ENCODE measurements at places on chromosomes 3 and 15.

- DNase-seq: no peak
These were observed 39.3 kb upstream of the SSR3 start for GRCh38 chr3:156594219-156594683.

- DNase-seq: no peak
These were observed 27.8 kb downstream of the YEATS2 start for GRCh38 chr3:183725387-183725786.

DNA sequence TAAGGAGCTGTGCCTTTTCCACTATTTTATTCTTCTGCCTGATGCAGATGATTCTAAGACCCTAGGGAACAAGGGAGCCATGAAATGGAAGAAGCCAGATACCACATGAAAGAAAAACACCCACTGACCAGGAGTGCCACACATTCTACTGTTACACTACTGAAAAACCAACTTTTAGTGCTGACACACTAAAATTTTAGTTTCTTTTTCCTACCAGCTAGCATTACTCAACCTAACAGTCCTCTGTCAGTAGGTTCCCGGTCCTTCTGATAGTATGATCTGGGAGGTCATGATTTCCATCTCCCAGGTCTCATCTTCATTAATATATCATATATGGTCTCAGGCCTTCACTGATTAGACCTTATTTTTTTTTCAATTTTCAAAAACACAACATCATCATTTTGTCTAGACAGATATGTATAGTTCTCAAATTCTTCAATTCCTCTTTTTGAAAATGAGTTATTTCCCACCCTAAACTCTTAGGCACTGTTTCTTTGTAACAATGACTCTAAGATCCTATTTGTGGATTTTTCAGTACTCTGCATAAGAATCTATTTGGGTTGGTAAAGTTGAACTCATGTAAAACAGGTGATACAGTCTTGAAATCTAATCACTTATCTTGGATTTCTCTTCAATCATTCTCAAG lies 321.8 kb downstream of the CTNNB1 start:
- no peak for DNase-seq

- DNase-seq: no peak
These were observed 51.0 kb downstream of the MCF2L2 start for GRCh38 chr3:183377307-183377959.

GRCh38 chr3:149532489-149533180 lies 58.1 kb downstream of the TM4SF4 start:
- no peak for DNase-seq

DNA sequence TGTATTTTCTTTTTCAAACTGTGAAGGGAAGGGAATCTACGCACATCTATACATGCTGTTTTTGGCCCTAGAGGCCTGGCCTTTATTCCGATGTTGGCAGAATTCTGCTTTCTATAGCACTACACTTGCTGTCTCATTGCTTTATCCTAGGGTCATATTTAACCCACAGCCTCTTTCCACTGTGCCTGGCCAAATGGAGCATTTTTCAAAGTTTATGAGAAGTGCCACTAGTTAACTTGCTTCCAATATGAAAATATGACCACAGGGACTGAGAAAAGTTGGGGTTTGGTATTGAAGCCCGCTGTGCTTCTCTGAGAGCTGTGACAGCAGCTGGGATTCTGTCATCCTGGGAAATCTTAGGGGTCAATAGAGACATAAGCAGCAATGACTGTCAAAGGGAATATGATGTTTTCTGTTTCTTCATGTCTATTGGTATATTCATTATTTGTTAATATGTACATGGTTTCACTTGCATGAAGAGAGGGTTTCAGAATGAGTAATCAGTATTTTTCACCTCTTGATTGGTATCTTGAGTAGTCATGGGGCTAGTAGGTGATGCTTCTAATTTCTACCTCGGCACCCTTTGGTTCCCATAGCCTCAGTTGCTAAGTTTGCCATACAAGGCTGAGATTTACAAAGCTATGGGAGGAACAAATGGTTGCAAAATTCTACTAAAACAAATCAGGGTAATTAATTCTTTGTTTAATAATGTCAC lies 275.8 kb upstream of the RBMS3 start:
- DNase-seq: no peak

- no peak for DNase-seq
These were observed 47.4 kb upstream of the WNT7A start for GRCh38 chr3:13927295-13927694.

GRCh38 chr3:177833332-177833731 lies 636.0 kb upstream of the TBL1XR1 start:
- no peak for DNase-seq

DNA sequence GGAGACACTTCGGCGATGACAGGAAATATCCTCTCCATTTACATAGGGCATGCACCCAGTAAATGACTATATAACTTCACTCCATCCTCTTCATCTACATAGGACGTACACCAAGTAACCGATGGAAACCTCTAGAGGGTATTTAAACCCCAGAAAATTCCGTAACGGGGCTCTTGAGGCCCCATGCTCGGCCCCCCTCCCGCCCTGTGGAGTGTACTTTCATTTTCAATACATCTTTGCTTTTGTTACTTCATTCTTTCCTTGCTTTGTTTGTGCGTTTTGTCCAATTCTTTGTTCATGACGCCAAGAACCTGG lies 7.5 kb upstream of the FAM107A start:
- DNase-seq: no peak

- no peak for DNase-seq
These were observed 36.9 kb upstream of the RAB7A start for GRCh38 chr3:128689060-128689459.

DNA sequence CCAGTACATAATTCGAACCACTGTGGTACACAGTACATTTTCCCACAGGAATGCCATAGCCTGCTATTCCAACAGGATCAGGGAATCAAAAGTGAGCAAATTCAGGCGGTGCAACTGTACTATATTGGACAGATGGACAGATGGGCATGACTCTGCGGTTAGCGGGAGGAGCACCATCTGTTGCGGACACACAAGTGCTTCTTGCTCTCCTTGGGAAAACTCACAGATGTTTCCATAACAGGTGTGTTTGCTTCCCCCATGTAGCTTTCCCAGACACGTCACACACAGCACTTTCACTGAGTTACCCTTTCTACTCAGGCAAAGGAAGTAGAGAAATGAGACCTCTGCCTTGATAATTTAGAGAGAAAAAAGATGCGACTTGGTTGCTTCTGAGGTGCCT lies 325.1 kb upstream of the THBS1 start:
- no peak for DNase-seq

GRCh38 chr3:32751377-32751776 lies 66.4 kb downstream of the CNOT10 start:
- no peak for DNase-seq

DNA sequence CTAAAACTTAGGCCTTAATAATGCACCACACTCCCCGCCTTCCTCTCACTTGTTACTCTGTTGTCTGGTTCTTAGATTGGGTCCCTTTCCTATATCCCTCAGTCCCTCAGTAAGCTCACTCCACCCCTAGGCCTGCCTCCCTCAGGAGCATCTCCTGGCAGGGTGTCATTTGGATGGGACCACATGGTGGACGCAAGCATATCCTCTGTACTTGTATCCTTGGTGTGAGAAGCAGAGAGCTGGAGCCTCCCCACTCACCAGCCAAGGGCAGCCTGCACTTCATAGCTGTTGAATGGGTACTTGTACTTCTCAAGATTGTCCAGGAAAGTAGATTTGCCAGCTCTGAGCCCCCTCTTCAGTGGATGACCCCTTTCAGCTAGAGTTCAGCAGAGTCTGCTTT lies 11.6 kb downstream of the SEC61A1 start:
- no peak for DNase-seq

DNA sequence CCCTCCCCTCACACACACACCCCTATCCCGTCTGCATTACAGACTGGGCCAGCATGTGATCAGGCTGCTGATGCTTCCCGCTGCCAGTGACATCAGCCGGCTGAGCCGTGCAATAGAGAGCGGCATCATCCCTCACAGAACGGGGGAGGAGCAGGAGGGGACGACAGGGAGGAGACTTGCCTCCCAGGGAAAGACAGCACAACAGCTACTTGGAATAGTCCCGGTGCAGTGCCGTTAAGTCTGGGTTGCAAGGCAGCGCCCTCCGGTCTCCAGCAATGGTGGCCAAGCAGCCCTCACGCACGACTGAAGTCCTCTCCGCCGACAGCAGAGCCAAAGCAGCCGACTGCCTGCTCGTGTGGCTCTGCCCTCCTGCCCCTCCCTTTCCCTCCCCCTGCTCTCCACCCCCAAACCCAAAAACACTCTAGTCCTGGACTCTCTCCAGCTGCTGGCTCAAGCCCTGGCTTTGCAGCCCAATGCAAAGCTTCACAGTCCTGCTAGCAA lies 31.5 kb upstream of the RPS17 start:
- no peak for DNase-seq

GRCh38 chr3:86937306-86937791 lies 53.6 kb downstream of the VGLL3 start:
- DNase-seq: no peak

GRCh38 chr3:172929451-172929850 lies 178.9 kb downstream of the ECT2 start:
- DNase-seq: no peak

GRCh38 chr3:131031660-131032059 lies 5.0 kb downstream of the NEK11 start:
- DNase-seq: no peak

- DNase-seq: no peak
These were observed 2.7 kb upstream of the ALS2CL start for GRCh38 chr3:46695962-46696894.

DNA sequence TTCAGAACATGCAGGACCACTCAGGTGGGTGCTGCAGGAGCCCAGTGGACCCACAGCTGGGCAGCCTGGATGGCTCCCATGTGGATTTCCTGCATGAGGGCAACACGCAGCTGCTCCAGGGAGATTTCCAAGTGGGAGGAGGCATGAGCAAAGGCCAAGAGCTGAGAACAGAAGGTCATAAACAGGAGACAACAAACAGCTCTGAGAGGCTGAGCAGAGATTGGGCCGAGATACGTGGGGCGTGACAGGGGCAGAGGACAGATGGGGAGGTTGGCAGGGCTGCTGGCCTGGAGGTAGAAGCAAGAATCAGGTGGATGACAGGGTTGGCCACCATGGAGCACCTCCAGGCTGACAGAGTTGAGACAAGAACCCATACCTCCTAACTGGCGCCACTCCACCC lies 2.9 kb downstream of the PHGR1 start:
- no peak for DNase-seq

DNA sequence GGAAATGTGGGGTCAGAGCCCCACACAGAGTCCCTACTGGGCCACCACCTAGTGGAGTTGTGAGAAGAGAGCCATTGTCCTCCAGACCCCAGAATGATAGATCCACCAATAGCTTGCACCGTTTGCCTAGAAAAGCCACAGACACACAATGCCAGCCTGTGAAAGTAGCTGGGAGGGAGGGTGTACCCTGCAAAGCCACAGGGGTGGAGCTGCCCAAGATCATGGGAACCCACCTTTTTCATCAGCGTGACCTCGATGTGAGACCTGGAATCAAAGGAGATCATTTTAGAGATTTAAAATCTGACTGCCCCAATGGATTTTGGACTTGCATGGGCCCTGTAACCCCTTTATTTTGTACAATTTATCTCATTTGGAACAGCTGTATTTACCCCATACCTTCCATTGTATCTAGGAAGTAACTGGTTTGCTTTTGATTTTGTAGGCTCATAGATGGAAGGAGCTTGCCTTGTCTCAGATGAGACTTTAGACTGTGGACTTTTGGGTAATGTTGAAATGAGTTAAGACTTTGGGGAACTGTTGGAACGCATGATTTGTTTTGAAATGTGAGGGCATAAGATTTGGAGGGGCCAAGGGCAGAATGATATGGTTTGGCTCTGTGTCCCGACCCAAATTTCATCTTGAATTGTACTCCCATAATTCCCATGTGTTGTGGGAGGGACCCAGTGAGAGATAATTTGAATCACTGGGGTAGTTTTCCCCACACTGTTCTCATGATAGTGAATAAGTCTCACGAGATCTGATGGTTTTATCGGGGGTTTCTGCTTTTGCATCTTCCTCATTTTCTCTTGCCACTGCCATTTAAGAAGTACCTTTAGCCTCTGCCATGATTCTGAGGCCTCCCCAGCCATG lies 49.0 kb downstream of the CD200 start:
- no peak for DNase-seq

DNA sequence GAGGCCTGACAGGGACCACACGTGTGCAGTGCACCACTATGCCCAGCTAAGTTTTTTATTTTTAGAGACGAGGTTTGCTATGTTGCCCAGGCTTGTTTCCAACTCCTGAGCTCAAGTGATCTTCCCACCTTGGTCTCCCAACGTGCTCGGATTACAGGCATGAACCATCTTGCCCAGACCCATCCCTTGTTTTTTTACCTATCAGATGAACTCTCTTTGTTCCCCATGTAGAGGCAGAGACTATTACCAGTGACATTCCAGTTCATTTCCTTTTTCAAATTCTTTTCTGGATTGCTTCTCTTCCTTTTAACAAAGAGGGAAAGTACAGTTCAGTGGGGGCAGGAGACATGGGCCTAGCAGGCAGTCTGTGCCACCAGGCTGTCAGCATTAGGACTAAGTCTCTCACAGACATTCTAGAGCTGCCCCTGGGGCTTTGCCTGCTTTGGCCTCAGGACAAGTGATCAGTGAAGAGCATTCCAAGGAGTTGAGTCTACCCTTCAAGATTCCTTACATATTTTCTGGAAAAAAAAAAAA lies 103.5 kb upstream of the SLC7A14 start:
- no peak for DNase-seq

DNA sequence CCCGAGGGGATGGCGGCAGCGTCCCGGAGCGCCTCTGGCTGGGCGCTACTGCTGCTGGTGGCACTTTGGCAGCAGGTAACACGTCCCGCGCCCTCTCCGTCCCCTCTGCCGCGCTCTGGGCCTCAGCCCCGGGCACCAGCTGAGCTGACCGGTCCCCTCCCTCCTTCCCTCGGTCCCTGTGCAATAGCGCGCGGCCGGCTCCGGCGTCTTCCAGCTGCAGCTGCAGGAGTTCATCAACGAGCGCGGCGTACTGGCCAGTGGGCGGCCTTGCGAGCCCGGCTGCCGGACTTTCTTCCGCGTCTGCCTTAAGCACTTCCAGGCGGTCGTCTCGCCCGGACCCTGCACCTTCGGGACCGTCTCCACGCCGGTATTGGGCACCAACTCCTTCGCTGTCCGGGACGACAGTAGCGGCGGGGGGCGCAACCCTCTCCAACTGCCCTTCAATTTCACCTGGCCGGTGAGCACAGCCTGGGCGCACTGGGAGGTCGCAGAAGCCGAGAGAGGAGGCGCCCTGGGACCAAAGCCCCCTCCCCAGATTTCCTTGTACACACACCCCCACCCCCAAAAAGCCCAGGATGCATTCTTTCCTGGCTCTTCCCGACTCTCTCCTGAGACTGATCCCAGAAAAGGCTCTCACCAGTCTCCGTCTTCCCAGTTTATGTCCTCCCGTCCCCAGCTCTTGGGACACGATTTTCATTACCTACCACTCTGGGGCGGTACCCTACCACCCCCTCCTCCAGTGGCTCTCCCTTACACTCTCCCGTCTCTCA lies 705 bp downstream of the DLL4 start:
- DNase-seq: no peak

- DNase-seq: no peak
These were observed 63.5 kb upstream of the PRR20G start for GRCh38 chr3:127351321-127351720.

GRCh38 chr3:16011376-16011775 lies 163.1 kb upstream of the GALNT15 start:
- no peak for DNase-seq
